ENCODE measurements at places on chromosomes 1 and 21. TPM values are rescaled to one million over a fixed set of nuclear protein-coding genes. Genes with fewer than 3 reads are reported as not detected.

TRABD2B gene
- not detected for total RNA-seq

GBP5 gene
- 0.20 TPM for total RNA-seq

PADI4 gene
- not detected for total RNA-seq

TRIM58 gene
- total RNA-seq: 0.66 TPM

FCRL3 gene
- not detected for total RNA-seq
